ENCODE measurements at places on chromosomes 16 and 17. TPM values are rescaled to one million over a fixed set of nuclear protein-coding genes. Genes with fewer than 3 reads are reported as not detected.

Gene TBC1D3K
- total RNA-seq: not detected

Gene CD300H
- not detected for total RNA-seq

Gene KRT20
- not detected for total RNA-seq

DNA sequence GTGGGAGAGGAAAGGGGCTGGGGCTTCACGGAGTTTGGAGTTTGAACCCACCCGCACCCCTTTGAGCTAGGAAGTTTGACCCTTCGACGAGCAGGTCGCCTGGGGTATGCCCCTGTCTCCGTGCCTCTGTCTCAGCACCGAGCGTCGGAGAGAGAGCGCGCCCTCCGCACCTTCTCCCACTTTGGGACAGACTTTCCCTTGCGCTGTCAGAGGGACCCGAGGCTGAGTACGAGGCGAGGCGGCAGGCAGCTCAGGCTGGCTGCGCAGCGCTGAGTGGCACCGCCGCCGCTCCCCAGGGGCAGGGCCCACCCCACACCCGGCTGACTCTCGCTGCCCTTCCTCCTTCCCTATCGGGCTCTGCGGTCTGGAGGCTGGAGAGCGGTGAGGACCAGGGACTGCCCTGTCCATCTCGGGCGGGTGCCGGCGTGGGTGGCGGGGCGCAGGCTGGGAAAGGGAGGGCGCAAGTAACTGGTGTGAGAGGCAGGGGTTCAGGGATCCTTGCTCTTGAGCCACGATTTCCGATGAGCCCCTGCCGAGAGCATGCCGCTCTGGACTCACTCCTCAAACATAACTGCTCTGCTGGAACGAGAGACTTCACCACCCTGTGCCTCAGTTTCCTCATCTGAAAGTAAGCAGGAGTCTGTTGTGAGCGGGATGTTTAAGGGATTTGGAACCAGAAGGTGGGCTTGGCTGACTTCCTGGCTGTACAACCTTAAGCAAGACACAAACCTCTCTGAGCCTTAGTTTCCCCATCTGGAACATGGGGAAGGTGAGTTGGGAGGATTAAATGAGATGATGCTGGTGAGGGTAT is 981 bp downstream of the BEAN1 start:
- H3K27ac ChIP-seq: no peak overlapping the region
- H3K4me1 ChIP-seq: no peaks in the 10 kb centered on the region
- H3K36me3 ChIP-seq: no peaks in the 10 kb centered on the region
- H3K27me3 ChIP-seq: peaks cover 18% of the 10 kb centered on the region
- H3K4me3 ChIP-seq: no peak overlapping the region

- DNase-seq: peak; percentile 61
- H3K27ac ChIP-seq: peak overlapping the region; percentile 5
- no peaks in the 10 kb centered on the region for H3K36me3 ChIP-seq
- H3K27me3 ChIP-seq: no peaks in the 10 kb centered on the region
- H3K4me1 ChIP-seq: peaks cover 18% of the 10 kb centered on the region
These were observed 39.3 kb upstream of the SLC38A10 start for GRCh38 chr17:81334391-81334901.

GRCh38 chr16:48525201-48526057 is 84.6 kb downstream of the N4BP1 start:
- no peaks in the 10 kb centered on the region for H3K4me1 ChIP-seq
- no peak overlapping the region for H3K4me3 ChIP-seq
- H3K36me3 ChIP-seq: no peaks in the 10 kb centered on the region
- no peak for DNase-seq

DNA sequence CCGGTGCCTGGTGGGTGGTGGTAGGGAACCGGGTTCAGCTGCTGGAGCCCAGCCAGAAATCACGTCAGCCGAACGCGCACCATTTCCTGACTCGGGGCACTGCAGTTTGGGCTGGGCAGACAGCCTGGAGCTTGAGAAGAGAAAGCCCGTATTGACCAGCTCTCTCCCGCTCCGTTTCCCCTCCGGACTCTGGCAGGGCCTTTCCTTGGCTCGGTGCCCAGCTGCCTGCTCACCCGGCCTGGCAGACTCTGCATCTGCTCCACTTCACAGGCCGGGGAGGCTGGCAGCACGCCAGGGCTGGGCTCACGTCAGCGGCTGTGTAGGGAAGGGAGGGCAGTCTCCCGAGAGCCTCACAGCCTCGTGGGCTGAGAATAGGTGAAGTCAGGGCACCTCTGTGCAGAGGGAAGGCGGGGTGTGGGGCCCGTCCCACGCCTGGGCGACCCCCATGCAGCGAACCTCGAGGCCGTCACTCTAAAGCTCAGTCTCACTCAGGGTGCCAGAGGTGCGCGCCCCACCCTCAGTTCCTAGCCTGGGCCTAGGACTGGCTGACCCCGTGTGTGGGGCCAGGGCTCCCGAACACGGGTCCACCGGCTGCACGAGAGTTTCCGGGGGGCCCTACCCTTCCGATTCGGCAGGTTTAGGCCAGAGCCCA is 59.1 kb downstream of the OR1D5 start:
- peak overlapping the region; percentile 86 for H3K27ac ChIP-seq
- peaks cover 8% of the 10 kb centered on the region for H3K36me3 ChIP-seq
- DNase-seq: peak; percentile 100
- no peak overlapping the region for H3K4me3 ChIP-seq
- no peaks in the 10 kb centered on the region for H3K27me3 ChIP-seq

DNA sequence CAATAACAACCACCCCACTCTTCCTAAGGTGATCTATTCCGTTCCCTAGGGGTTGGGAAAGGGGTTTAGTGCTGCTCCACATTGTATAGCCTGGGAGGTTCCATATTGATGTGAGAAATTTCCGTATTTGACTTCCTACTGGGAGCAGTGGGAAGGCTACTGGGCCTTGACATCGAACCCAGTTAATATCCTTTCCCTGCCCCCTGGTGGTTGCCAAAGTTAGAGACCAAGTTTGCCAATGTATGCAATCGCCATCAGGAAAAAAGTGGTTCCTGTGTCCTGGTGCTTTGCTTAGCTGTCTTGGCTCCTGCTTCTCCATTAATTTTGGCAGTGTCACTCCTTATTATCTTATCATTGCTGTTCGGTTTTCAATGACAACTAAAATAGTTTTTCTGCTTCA is 914.9 kb downstream of the KCNJ2 start:
- H3K4me3 ChIP-seq: no peak overlapping the region
- no peak overlapping the region for H3K27ac ChIP-seq
- no peaks in the 10 kb centered on the region for H3K36me3 ChIP-seq
- no peaks in the 10 kb centered on the region for H3K27me3 ChIP-seq
- no peaks in the 10 kb centered on the region for H3K4me1 ChIP-seq

- DNase-seq: no peak
- H3K36me3 ChIP-seq: peaks cover 12% of the 10 kb centered on the region
- H3K4me1 ChIP-seq: peaks cover 10% of the 10 kb centered on the region
- H3K27ac ChIP-seq: no peak overlapping the region
- H3K27me3 ChIP-seq: no peaks in the 10 kb centered on the region
- H3K4me3 ChIP-seq: no peak overlapping the region
These were observed 7.6 kb downstream of the CCDC57 start for GRCh38 chr17:82204831-82205719.

DNA sequence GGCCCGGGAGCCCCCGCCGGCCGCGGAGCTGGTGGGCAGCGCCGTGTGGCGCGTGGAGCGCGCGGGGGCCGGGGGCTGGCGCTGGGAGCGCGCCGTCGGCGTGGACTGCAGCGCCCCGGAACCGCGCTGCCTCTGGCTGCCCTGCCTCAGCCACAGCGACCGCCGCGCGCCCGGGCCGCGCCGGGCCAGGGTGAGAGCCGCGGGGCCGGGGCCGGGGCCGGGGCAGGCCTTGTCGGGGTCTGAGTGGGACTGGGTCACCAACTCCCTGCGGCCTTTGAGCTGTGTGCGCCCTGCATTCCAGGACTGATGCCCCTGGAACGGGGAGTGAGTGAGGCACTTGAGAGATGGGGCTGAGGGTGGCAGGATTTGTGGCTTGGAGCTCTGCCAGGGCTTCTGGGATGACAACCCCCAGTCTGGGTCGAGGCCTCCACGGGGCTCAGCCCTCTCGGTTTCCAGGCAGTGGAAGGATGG is 25.7 kb downstream of the ARHGAP23 start:
- no peaks in the 10 kb centered on the region for H3K36me3 ChIP-seq
- no peaks in the 10 kb centered on the region for H3K4me1 ChIP-seq
- DNase-seq: no peak
- H3K27me3 ChIP-seq: no peaks in the 10 kb centered on the region
- H3K27ac ChIP-seq: no peak overlapping the region

- H3K27me3 ChIP-seq: no peaks in the 10 kb centered on the region
- H3K36me3 ChIP-seq: no peaks in the 10 kb centered on the region
- no peak overlapping the region for H3K4me3 ChIP-seq
- DNase-seq: no peak
These were observed 83.3 kb downstream of the C16orf95 start for GRCh38 chr16:87233928-87234327.

GRCh38 chr16:26129997-26130396 is 438.2 kb downstream of the HS3ST4 start:
- no peak for DNase-seq
- no peaks in the 10 kb centered on the region for H3K36me3 ChIP-seq
- H3K4me1 ChIP-seq: no peaks in the 10 kb centered on the region
- no peak overlapping the region for H3K27ac ChIP-seq
- no peaks in the 10 kb centered on the region for H3K27me3 ChIP-seq

GRCh38 chr16:3587547-3588110 is 10.4 kb upstream of the NLRC3 start:
- no peaks in the 10 kb centered on the region for H3K36me3 ChIP-seq
- DNase-seq: no peak
- no peaks in the 10 kb centered on the region for H3K4me1 ChIP-seq
- H3K27me3 ChIP-seq: no peaks in the 10 kb centered on the region
- no peak overlapping the region for H3K4me3 ChIP-seq
- H3K27ac ChIP-seq: no peak overlapping the region

GRCh38 chr16:54538276-54538675 is 251.7 kb upstream of the IRX3 start:
- no peaks in the 10 kb centered on the region for H3K36me3 ChIP-seq
- DNase-seq: no peak
